ENCODE measurements at places on chromosomes 5 and 9. TPM values are rescaled to one million over a fixed set of nuclear protein-coding genes. Genes with fewer than 3 reads are reported as not detected.

GRCh38 chr5:149456597-149457392, 77.7 kb upstream of the IL17B start:
- no peak overlapping the region for H3K4me3 ChIP-seq
- H3K27me3 ChIP-seq: no peaks in the 10 kb centered on the region
- DNase-seq: no peak

DNA sequence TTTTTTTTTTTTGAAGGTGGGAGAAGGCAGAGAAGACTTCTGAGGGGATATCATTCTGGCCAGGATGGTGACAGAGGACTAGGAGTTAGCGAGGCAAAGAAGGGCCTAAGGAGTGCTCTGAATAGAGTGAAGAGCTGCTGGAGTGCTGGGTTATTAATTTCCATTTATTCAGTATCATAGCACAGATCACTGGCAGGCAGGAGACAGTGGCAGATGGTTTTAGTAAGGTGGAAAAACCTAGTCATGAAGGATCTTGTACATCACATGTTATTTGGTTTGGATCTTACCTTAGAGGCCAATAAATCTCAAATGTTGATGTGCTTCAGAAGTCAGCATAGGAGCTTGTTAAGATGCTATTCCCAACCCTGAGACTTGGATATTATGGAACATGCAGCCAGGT, 165.5 kb downstream of the TTLL11 start:
- H3K4me1 ChIP-seq: no peaks in the 10 kb centered on the region
- H3K27ac ChIP-seq: no peak overlapping the region
- no peaks in the 10 kb centered on the region for H3K27me3 ChIP-seq
- DNase-seq: no peak

GRCh38 chr9:127777368-127777980, 992 bp downstream of the SH2D3C start:
- H3K36me3 ChIP-seq: peaks cover 23% of the 10 kb centered on the region
- no peaks in the 10 kb centered on the region for H3K27me3 ChIP-seq
- DNase-seq: no peak
- H3K27ac ChIP-seq: peak overlapping the region; percentile 97
- H3K4me3 ChIP-seq: peak overlapping the region; percentile 99

DNA sequence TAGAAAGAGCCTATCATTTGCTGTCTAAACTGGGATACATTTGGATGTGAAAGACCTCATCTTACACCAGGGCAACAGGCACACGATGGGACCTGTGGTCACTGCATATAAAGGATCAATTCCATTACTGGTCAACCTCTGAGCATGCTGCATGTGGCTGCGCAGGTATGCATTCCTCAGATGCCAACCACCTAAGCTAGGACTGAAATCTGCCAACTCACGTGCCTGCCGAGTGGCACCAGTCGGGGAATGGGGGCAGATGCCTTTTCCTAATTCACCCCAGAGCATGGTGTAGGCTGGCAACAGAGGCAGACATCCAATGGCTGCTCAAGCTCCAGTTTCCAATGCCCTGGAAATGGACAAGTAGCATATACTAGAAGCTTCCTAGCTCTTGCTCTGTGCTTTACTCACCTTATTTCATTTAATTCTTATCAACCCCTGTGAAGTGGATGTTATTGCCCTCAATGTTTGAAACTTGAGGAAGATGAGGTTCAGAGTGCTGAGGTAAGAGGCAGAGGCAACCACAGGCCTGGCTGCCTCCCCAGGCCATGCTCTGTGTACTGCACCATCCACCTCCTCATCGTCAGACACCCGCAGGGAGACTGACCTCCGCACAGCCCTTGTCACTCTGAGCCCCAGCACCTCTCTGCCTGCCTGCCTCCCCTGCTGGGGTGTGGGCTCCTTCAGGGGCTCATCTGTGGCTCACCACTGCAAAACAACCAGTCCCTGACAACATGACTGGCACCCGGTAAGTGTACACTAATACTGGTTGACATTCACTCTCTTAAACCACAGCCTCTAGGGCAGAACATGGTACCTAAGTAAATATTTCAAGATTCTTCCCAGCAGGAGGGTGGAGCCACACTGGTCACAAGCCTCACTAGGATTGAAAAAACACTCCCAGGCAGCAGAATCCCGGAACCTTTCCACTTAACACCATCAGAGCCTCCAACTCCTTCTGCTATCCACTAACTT, 228.5 kb downstream of the CRB2 start:
- DNase-seq: no peak
- no peak overlapping the region for H3K27ac ChIP-seq
- H3K4me3 ChIP-seq: no peak overlapping the region
- peaks cover 45% of the 10 kb centered on the region for H3K36me3 ChIP-seq

ACOT12 gene
- total RNA-seq: not detected

PCDHB4 gene
- total RNA-seq: not detected

DNA sequence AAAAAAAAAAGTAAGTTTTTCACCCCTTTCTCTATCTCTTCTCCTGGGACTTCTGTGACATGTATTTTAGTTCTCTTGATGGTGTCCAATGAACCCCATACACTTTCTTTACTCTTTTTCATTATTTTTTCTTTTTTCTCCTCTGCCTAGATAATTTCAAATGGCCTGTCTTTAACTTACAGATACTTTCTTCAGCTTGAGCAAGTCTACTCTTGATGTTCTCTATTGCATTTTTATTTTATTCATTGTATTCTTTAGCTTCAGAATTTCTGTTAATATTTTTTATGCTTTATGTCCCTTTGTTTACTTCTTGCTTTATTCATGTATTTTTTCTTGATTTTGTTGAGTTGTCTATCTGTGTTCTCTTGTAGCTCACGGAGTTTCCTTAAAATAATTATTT, 32.5 kb upstream of the FAM120A start:
- H3K27ac ChIP-seq: no peak overlapping the region
- H3K36me3 ChIP-seq: peaks cover 2% of the 10 kb centered on the region
- peaks cover 10% of the 10 kb centered on the region for H3K27me3 ChIP-seq
- H3K4me3 ChIP-seq: no peak overlapping the region
- H3K4me1 ChIP-seq: no peaks in the 10 kb centered on the region

HSPB3 gene
- total RNA-seq: not detected

DNA sequence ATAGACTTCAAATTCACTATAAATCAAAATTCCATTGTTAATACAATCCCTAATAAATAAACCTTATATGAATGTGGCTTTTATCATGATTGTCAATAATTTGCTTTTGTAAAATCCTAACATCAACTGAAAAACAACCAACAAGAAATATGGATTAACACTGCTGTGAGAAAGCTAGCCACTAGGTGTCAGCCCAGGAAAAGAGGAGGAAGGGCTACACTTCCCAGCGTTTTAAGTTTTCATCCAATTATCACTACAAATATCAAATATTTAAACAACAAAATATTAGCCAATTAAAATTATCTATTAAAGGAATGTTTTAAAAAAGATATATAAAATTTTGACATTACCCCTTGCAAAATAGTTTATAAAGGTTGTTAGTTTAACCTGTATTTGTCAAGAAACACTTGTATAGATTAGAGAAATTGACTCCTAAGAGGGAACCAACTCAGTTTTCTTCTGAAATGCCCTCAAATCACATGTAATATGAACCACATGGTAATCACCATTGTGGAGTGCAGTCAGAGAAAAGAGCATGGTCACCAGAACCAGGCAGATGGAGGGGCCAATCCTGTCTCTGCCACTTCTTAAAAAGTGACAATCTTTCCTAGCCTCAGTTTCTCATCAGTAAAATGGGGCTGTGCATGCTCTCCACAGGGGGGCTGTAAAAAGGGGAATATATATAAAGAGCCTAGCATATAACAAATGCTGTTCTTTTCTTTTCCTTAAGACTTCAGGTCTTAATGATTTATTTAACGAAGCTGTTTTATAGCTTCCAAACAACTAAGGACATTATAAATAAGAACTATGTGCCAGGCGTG, 188.2 kb downstream of the CRB2 start:
- no peak overlapping the region for H3K27ac ChIP-seq
- no peak for DNase-seq
- no peak overlapping the region for H3K4me3 ChIP-seq
- H3K27me3 ChIP-seq: no peaks in the 10 kb centered on the region
- H3K4me1 ChIP-seq: no peaks in the 10 kb centered on the region
- H3K36me3 ChIP-seq: peaks cover 5% of the 10 kb centered on the region

GRCh38 chr5:89968958-89969381, 440.6 kb downstream of the CETN3 start:
- no peaks in the 10 kb centered on the region for H3K4me1 ChIP-seq
- H3K27me3 ChIP-seq: peaks cover 4% of the 10 kb centered on the region
- no peak for DNase-seq
- no peaks in the 10 kb centered on the region for H3K36me3 ChIP-seq

- H3K27me3 ChIP-seq: no peaks in the 10 kb centered on the region
- no peak overlapping the region for H3K4me3 ChIP-seq
- DNase-seq: no peak
- no peak overlapping the region for H3K27ac ChIP-seq
- no peaks in the 10 kb centered on the region for H3K4me1 ChIP-seq
Measured at GRCh38 chr5:15737036-15737821, 237.2 kb downstream of the FBXL7 start.

DNA sequence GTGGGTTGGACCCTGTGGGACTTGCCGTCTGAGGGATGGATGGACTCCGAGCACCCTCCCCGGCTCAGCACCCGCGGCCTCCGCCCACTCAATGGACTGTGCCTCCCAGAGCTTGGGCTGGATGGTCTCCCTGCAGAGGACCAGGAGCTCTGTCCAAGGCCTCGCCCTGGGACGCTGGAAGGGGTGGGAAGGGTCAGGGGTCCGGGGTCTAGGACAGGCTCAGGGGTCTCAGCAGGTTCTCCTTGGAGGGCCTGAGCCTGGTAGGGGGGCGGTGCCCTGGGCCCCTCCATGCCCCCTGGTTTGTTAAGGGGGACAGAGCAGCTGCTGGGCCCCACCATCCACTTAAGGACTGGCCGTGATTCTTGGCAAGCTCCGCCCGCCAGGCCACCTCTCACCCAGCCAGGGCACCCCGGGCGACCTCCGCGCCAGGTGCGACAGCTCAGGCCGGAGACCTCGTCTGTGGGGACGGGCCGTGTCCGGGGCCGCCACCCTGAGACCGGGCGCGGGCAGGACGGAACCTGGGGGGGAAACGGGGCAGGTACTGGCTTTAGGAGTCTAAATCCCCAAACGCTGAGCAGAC, 29.2 kb downstream of the EXOC3 start:
- H3K4me1 ChIP-seq: peaks cover 31% of the 10 kb centered on the region
- peak overlapping the region; percentile 87 for H3K4me3 ChIP-seq
- H3K27me3 ChIP-seq: peaks cover 2% of the 10 kb centered on the region
- H3K27ac ChIP-seq: peak overlapping the region; percentile 71
- DNase-seq: no peak

- no peak for DNase-seq
- no peak overlapping the region for H3K4me3 ChIP-seq
- no peaks in the 10 kb centered on the region for H3K4me1 ChIP-seq
- no peak overlapping the region for H3K27ac ChIP-seq
- peaks cover 2% of the 10 kb centered on the region for H3K27me3 ChIP-seq
Measured at GRCh38 chr9:14238518-14238917, 75.4 kb downstream of the NFIB start.

SLC6A19 gene
- not detected for total RNA-seq

DNA sequence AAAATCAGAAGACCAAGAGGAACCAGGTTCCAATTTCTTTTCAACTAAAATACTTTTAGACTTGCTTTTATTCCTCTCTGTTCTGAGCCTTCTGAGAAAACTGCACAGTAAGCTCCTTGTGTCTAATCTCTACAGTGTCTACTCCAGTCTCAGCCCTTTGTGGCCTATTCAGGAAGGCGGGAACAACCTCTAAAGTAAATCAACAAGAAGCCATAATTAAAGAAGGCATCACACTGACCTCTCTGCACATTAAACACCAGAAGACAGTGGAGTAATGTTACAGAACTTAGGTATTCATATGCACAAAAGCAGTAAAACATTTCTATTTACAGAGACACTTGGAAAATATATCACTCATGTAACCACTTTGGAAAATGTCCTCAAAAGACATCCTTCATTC, 14.9 kb downstream of the XPA start:
- no peaks in the 10 kb centered on the region for H3K36me3 ChIP-seq
- H3K4me1 ChIP-seq: peaks cover 21% of the 10 kb centered on the region
- H3K27ac ChIP-seq: peak overlapping the region; percentile 20
- H3K27me3 ChIP-seq: no peaks in the 10 kb centered on the region

- H3K4me1 ChIP-seq: peaks cover 86% of the 10 kb centered on the region
- no peak for DNase-seq
- H3K27me3 ChIP-seq: no peaks in the 10 kb centered on the region
- no peak overlapping the region for H3K27ac ChIP-seq
- H3K36me3 ChIP-seq: peaks cover 7% of the 10 kb centered on the region
Measured at GRCh38 chr9:131712151-131712716, 27.6 kb downstream of the RAPGEF1 start.

KIF4B gene
- not detected for total RNA-seq

DNA sequence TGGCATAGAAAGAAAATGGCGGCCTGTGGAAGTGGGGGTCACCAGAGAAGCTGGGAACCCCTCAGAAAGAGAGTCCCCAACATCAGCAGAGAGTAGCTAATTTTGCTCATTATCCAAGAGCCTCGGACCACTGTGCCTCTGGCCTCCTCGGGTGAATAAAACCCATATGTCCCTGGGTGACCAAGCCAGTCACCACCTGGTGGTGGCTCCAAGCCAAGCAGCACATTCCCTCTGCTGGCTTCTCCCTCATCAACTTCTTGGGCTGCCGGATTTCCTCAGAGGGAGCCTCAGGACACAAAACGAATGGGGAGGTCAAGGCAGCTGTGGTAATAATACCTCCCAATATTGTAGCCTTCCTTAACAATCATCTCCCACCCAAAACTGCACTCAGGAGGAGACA, 242.5 kb downstream of the NFIB start:
- H3K4me1 ChIP-seq: no peaks in the 10 kb centered on the region
- DNase-seq: no peak
- H3K4me3 ChIP-seq: no peak overlapping the region
- no peaks in the 10 kb centered on the region for H3K27me3 ChIP-seq
- no peaks in the 10 kb centered on the region for H3K36me3 ChIP-seq

- H3K4me3 ChIP-seq: no peak overlapping the region
- peaks cover 27% of the 10 kb centered on the region for H3K27me3 ChIP-seq
- no peak for DNase-seq
- no peaks in the 10 kb centered on the region for H3K36me3 ChIP-seq
Measured at GRCh38 chr5:174288439-174288838, 242.9 kb downstream of the NSG2 start.

- no peak overlapping the region for H3K27ac ChIP-seq
- no peak overlapping the region for H3K4me3 ChIP-seq
- peaks cover 46% of the 10 kb centered on the region for H3K27me3 ChIP-seq
- H3K4me1 ChIP-seq: peaks cover 4% of the 10 kb centered on the region
- no peaks in the 10 kb centered on the region for H3K36me3 ChIP-seq
- no peak for DNase-seq
Measured at GRCh38 chr5:170501931-170502330, 1.9 kb upstream of the KCNIP1 start.

BRD3 gene
- total RNA-seq: 49.0 TPM

GRCh38 chr5:66680221-66680620, 84.0 kb downstream of the MAST4 start:
- no peaks in the 10 kb centered on the region for H3K27me3 ChIP-seq
- no peak overlapping the region for H3K4me3 ChIP-seq
- no peaks in the 10 kb centered on the region for H3K36me3 ChIP-seq

GRCh38 chr5:90934091-90934719, 375.6 kb downstream of the ADGRV1 start:
- no peak for DNase-seq
- H3K36me3 ChIP-seq: no peaks in the 10 kb centered on the region
- no peak overlapping the region for H3K27ac ChIP-seq
- peaks cover 6% of the 10 kb centered on the region for H3K27me3 ChIP-seq
- H3K4me3 ChIP-seq: no peak overlapping the region
